ENCODE measurements at places on chromosomes 7 and 10. TPM values are rescaled to one million over a fixed set of nuclear protein-coding genes. Genes with fewer than 3 reads are reported as not detected.

DNA sequence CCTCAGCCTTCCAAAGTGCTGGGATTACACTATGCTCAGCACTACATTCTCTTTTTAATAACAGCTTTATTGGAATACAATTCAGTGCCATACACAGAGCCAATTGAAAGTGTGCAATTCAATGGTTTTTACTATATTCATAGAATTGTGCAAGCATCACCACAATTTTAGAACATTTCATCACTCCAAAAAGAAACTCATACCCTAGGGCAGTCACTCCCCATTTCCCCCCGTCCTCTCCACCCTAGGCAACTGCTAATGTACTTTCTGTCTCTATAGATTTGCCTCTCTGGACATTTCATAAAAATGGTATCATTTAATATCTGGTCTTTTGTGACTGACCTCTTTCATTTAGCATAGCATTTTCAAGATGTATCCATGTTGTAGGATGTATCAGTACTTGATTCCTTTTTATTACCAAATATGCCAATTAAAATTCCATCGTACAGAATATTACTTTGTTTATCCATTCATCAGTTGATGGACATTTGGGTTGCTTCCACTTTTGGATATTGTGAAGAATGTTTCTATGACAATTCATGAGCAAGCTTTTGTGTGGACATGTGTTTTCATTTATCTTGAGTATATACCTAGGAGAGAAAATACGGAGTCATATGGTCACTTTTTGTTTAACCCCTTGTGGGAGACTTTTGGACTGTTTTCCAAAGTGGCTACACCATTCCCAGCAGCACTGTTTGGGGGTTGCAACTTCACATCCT lies 6.3 kb upstream of the XPNPEP1 start:
- DNase-seq, result no peak

- DNase-seq, result no peak
These were observed 107.3 kb upstream of the SGCE start for GRCh38 chr7:94763268-94763667.

DNA sequence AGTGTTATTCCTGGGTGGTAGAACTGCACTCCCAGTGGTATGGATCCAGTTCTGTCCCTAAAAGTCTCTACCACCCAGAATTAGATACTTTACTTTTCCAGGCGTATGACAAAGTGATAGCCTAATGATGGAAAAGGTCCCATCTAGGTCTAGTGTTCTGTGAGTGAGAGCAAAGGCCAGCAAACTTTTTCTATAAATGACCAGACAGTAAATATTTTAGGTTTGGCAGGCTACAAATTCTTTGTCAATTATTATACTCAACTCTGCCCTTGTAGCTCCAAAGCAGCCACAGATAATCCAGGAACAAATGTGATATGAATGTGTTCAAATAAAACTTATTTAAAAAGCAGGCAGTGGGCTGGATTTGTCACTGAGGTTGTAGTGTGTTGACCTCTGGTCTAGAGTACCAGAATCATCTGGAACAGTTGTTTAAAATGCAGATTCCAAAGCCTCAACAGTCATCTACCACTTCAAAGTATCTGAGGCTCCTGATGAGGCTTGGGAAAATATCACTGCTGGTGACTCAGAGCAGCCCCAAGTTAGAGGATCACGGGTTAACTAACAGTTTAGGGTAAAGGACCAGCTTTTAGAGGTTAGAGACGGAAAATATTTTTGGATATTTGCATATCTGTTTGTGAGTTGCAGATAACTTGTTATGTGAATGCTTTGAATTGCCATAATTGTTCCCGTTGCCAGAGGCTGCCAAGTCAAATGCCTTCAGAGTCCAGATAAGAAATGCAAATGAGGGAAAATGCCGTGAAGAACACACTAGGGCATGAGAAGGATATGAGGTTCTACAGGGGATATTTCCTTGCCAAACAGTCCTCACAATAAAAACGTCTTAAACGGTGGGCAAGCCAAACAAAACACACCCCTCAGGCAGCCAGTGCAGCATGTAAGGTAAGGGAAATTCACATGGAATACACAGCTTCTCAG lies 19.4 kb downstream of the NRAP start:
- DNase-seq, result peak; percentile 16

SERPINE1 gene
- 1.2 TPM for total RNA-seq

DNA sequence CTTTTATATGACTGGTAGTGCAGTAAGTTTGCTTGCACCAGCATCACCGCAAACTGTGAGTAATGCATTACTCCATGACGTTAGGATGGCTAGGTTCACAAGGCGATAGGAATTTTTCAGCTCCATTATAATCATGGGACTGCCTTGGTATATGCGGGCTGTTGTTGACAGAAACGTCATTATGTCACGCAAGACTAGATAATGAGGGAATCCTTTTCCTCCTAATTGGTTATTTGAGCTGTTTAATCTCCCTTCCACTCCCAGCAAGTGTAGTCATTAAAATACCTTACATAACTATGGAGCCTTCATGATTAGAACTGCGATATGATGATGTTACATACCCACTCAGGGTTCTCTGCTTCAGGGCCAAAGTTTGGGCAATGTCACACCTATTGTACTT lies 17.3 kb downstream of the KLLN start:
- DNase-seq, result no peak

ANKMY2 gene
- 34.1 TPM for total RNA-seq

DMBT1 gene
- total RNA-seq, result 4.1 TPM

IQCE gene
- 5.1 TPM for total RNA-seq

DNA sequence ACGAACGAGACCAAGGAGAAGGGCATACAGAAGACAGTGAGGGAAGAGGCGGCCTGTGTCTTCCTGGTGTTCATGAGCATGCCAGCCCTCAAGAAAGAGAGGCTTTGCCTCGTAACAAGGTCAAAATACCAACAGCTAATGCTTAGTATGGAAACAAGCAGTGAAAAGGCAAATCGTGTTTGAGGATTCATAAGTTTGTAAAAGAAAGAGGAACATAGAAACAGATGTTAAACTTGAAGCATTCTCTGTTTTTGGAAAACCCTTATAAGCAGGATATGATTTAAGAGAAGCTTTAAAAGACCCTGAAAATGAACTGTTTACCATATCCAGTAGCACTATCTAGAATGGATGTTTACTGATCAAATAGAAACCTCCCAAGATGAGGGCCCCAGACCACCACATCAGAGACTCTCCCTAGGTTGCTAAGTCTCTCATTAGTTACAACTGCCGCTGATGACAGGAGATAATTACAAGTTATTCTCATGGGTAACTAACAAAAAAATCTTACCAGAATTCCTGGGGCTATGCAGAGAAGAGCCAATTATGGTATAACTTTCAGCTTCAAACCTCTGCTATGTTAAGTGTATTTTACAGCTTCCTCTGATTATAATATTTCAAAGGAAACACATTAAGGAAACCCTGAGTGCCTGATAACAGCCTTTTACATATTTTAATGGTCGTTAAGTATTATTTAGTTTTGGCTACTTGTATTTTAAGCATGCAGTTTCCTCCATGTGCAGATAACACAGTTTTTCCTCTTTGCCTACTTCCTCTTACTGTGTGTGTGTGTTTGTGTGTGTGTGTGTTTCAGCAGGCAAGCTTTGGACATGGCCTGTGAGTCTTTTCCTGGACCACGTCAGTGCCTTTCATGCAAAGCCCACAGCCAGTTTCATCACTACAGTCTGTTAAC lies 17.9 kb downstream of the JCAD start:
- DNase-seq, result no peak

KAT6B gene
- 21.1 TPM for total RNA-seq

ATRNL1 gene
- total RNA-seq, result 26.3 TPM

DNA sequence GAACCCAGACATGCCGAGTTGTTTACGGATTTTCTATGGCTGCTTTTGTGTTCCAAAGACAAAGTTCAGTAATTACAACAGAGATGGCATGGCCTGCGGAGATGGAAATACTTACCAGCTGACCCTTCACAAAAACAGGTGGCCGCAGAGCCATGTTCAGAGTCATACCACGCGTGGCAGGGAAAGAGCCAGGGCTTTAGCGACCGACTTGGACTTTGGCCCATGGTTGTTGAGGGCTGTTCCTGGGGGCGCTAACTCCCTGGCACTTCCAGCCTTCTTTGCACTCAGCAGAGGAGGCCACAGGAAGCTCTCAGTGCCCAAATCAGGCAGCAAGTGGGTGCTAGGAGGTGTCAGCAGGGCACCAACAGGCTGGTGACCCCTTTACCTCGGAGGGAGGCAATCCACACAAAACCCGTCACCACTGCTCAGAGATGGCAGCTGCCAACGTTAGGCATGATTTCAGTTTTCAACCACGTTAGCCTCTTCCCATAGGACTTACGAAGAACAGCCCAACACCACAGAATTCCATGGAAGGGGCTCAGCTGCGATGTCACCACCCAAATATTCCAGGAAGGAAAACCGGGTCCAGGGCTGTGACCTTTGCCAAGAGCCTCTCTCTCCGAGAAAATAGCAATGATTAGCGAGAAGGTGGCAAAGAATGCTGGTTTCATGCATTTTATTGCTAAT lies 21.4 kb upstream of the CNPY1 start:
- DNase-seq, result peak; percentile 22

H2BK1 gene
- not detected for total RNA-seq

GRM8 gene
- total RNA-seq, result 1.0 TPM

- DNase-seq, result peak; percentile 28
These were observed 1005.3 kb upstream of the POT1 start for GRCh38 chr7:125934955-125935354.

GRCh38 chr10:129852829-129853561 lies 111.1 kb downstream of the EBF3 start:
- no peak for DNase-seq

CCDC3 gene
- total RNA-seq, result 112 TPM

DNA sequence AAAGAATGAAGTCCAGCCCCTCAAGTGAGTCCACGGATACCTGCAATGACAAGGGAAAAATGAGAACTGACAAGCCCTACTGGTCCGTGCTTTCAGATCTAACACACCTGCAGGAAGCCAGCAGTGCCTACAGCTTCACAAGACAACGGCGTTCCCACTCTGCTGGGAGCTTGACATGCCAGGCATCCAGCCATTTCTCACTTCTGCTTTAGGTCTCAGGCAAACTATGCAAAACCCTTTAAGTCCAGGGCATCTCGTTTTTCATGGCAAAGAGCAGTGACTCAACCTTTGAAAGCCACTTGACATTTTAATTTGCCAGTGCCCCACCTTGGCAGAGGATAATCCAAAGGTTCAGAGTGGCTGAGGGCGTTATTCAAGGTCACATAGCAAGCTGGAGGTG lies 49.1 kb upstream of the GPAM start:
- no peak for DNase-seq

PON1 gene
- total RNA-seq, result 0.84 TPM

DNA sequence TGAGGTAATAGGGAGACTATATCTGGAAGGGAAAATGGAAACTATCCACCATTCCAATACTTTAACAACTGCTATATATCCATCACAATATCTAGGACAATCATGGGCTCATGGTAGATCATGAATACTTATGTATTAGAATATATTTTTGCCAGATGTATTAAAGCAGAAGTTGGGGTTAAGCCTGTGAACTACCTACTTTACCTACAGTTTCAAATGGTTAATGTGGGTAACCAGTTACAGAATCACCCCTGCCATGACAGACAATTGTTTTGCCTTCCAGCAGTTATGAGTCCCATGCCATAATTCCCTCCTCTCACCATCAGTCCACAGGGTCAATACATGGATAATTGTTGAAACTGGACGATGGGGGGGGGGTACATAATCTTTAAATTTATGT lies 29.9 kb upstream of the RAPGEF5 start:
- no peak for DNase-seq

Data from SJCRH30 (cell line).